Airway epithelial cell (primary cell): ENCODE measurements at places on chromosomes 12 and 14. TPM values are rescaled to one million over a fixed set of nuclear protein-coding genes. Genes with fewer than 3 reads are reported as not detected.

Gene TAS2R31
- 0.99 TPM in 1 of 2 replicates, not detected in the other for total RNA-seq

Gene WASHC4
- 17.0 and 41.7 TPM in 2 replicates for total RNA-seq

Gene MEG3
- total RNA-seq: 41.2 and 49.7 TPM in 2 replicates

Gene HOTAIR
- total RNA-seq: not detected in 2 replicates

Gene HOXC9
- total RNA-seq: not detected in 2 replicates

Gene COCH
- 0.42 and 1.0 TPM in 2 replicates for total RNA-seq

Gene KRT5
- 10,625 and 11,680 TPM in 2 replicates for total RNA-seq

Gene PLEKHD1
- not detected in 2 replicates for total RNA-seq

Gene EP400
- 10.6 and 15.4 TPM in 2 replicates for total RNA-seq

Gene DPF3
- total RNA-seq: 0.28 TPM in 1 of 2 replicates, not detected in the other

Gene LRRC10
- total RNA-seq: not detected in 2 replicates

Gene KHNYN
- 60.4 and 66.9 TPM in 2 replicates for total RNA-seq

Gene TSPAN11
- 0.14 TPM in 1 of 2 replicates, not detected in the other for total RNA-seq

Gene METTL17
- 36.6 and 60.7 TPM in 2 replicates for total RNA-seq

Gene TAS2R42
- not detected in 2 replicates for total RNA-seq

Gene CD163L1
- not detected in 2 replicates for total RNA-seq

Gene TMEM233
- not detected in 2 replicates for total RNA-seq

Gene RGS6
- not detected in 2 replicates for total RNA-seq

Gene SYNJ2BP
- 7.5 and 8.4 TPM in 2 replicates for total RNA-seq

Gene RNASE3
- not detected in 2 replicates for total RNA-seq

Gene AMDHD1
- total RNA-seq: 0.07 TPM in 1 of 2 replicates, not detected in the other

Gene CDKN3
- total RNA-seq: 45.7 and 48.0 TPM in 2 replicates

Gene LMNTD1
- not detected in 2 replicates for total RNA-seq

Gene KERA
- total RNA-seq: not detected in 2 replicates

Gene HEATR5A
- total RNA-seq: 12.3 and 17.4 TPM in 2 replicates

Gene HCAR3
- total RNA-seq: 0.70 and 2.0 TPM in 2 replicates
